GOT3 (cell line): ENCODE measurements at places on chromosomes 5 and 9.

GRCh38 chr9:21836437-21837161 lies 34.2 kb downstream of the MTAP start:
- DNase-seq = no peak

DNA sequence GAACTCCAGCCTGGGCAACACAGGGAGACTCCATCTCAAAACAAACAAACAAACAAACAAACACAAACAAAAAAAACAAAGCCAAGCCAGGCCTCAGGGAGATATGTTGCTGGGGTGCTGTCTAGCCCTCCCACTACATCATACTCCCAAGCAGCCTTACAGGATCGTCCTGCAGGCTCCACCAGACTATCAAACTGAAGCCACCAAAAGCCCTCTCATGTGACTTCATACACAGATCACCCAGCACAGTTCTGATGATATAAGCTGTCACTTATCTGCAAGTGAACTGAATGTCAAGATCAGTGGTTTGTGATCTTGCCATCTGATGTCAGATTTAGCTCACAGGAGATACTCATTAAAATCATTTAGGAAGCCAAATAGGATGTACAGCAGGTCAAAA lies 43.3 kb downstream of the WDR41 start:
- no peak for DNase-seq

DNA sequence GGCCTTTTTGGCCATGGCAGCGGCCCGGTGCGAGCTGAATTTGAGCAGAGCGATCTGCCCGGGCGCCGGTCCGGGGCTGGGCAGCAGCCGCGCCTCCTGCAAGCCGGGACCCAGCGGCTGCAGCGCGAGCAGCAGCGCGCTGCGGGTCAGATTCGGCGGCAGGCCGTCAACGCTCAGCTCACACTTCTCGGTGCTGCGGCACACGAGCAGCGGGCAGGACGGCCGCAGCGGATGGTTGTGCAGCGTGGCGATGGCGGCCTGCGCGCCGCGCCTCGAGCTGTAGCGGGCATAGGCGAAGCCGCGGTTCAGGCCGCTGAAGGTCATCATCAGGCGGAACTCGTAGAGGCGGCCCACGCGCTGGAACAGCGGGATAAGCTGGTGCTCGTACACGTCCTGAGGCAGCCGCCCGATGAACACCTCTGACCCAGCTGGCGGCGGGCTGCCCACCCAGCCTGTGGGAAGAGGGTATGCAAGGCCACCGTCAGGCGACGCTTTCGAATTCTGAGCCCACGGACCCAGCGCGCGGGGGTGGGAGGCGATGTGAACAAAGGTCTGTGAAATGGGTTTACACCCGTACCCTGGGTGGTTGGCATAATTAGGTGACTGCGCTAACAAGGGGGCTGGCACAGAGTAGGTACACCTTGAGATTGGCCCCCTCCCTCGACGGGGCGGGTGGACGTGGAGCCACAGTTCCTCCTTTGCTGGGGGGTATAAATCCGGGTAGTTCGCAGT lies 755 bp downstream of the DND1 start:
- DNase-seq = no peak

DNA sequence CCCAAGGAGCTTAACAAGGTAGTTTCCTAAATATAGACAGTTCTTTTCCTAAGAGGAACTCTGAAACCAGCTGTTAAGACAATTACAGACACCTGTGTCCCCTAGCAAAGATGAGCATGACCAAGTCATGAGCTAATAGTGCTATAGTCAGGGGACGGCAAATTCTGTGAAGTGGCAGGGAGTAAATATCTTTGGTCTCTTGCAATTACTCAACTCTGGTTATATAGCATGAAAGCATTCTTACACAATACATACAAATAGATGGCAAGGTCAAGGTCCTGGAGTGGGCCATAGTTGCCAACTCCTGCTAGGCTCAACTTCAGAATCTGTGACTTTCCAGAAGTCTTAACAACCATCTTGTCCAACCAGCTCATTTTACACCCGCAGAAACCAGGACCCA lies 103.7 kb downstream of the RFK start:
- DNase-seq = no peak

DNA sequence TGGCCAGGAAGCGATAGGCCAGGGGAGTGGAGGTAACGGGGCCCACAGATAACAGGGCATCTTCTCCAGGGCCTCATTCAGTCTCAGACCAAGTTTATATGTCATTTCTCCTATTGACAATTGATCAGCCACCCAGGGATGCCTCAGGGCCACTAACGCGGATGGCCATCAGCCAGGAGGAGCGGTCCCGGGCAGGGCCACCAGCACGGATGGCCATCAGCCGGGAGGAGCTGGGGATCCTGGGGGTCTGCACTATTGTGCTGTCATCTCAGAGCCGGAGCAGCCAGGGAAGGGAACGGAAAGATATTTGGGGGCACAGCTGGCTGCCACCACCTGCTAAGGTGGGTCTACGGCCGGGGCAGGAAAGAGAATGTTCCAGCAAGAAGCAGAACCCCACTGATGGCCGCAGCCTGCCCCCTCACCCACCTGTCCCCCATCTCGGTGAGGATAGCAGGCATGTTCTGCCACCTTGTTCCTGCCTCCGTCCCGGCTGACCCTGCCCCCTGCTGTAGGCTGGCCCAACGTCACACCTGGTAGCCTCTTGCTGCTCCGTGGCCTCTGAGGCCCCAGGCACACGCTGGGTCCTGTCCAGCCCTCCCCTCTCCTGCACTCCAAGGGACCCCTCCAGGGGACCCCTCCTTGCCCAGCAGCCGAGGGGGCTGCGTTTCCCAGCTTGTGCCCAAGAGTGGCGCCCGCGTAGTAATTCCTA lies 21.5 kb upstream of the UBAC1 start:
- no peak for DNase-seq

GRCh38 chr9:136361047-136361753 lies 2.3 kb downstream of the DNLZ start:
- no peak for DNase-seq

DNA sequence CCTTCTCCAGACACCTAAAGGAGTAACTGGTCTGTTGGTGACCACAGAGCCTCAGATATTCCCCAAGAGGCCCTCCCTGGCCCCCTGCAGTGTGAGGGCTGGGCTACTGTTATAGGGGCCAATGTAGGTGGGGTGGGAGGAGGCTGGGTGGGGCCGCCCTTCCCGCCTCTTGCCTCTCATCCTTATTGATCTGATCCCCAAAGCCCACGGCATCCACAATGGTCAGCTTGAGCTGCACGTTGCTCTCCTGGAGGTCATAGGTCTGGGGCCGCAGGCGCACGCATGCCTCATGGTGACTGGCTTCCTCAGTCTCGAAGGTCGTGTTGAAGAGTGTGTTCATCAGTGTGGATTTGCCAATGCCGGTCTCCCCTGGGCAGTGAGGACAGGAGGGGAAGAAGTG lies 13.0 kb downstream of the SEPTIN8 start:
- no peak for DNase-seq

DNA sequence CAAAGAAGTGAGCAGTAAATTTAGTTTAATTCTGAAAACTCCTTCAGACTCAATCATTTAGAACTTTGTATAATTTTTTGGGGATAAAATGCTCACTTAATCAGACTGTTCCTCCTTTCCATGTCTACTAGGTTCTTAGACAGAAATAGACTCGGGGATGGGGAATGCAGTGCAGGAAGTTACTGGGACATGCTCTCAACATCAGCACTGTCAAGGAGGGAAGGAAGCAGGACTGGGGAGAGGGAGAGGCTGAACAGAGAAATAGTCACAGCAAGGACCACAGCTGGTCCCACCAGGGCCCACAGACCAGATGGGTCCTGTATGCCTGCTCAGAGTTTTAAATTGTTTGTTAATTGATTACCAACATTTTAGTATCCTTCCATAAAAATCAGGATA lies 310.1 kb upstream of the MSX2 start:
- no peak for DNase-seq

- no peak for DNase-seq
These were observed 9.0 kb downstream of the NRARP start for GRCh38 chr9:137293094-137293481.

DNA sequence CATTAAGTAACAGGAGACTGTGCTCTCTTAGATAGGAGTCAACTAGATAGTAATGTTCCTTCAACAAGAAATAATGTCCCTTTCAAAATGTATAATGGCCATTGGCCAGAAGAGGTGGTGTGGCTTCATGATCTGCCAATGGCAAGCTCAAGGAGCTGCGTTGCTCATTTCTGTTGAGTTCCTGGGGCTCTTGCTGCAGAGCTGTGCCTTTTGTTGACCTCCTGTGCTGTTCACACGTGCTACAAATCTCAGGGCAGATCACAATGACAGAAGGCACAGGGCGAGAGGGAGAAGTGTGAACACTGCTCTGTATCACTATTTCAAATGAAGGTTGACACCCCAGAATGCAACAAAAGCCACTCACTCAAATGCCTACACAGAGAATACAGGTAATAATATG lies 16.0 kb upstream of the TBC1D2 start:
- no peak for DNase-seq

DNA sequence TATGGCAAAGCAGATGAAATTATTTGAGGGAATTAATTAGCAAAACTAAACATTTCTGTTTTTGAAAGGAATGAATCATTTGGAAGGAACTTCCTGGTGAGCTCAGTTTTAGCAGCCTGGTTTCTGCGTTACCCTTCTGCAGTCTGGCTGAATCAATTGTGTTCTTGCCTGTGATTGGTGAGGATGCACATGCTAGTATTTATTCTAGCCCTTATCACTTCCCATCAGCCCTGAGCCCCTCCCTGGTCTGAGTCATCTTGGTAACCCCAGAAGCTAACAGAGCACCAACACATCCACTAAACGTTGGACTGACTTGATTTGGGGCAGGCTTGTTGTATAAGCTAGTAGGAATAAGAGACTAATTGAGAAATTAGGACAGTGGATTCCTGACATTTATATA lies 6.6 kb downstream of the TJP2 start:
- DNase-seq = no peak

GRCh38 chr5:131268758-131269370 lies 5.0 kb downstream of the CDC42SE2 start:
- DNase-seq = no peak

- no peak for DNase-seq
These were observed 7.6 kb upstream of the CLPTM1L start for GRCh38 chr5:1352231-1353219.

GRCh38 chr9:72394066-72394465 lies 29.1 kb upstream of the ZFAND5 start:
- no peak for DNase-seq

DNA sequence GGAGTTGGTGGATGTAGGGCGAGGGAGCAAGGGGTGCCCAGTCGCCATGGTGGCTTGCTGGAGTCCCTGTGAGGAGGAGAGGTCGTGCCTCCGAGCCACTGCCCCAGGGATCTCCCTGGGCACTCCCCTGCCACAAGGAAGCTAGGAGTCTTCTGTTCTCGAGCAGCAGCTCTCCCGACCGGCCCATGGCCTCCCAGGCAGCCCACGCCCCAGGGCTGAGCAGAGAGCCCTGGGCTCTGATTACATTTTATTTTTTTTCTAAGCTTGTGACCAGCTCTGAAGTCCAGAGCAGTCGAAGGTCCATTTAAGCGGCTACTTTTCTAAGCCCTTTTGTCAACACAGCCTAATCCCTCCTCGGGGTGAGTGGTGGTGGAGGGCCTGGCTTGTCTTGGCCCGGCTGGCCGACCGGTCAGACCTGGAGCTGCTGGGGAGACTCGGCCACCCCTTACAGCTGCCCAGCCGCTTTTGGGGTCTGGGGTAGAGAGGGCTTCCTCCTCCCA lies 2.1 kb downstream of the RXRA start:
- no peak for DNase-seq

- DNase-seq = no peak
These were observed 33.4 kb upstream of the TENT2 start for GRCh38 chr5:79578876-79579275.

GRCh38 chr9:120741701-120742100 lies 27.4 kb upstream of the MEGF9 start:
- DNase-seq = no peak

- DNase-seq = no peak
These were observed 151.7 kb upstream of the MOCS2 start for GRCh38 chr5:53261245-53261644.

GRCh38 chr9:117649126-117649525 lies 55.1 kb upstream of the TLR4 start:
- no peak for DNase-seq

DNA sequence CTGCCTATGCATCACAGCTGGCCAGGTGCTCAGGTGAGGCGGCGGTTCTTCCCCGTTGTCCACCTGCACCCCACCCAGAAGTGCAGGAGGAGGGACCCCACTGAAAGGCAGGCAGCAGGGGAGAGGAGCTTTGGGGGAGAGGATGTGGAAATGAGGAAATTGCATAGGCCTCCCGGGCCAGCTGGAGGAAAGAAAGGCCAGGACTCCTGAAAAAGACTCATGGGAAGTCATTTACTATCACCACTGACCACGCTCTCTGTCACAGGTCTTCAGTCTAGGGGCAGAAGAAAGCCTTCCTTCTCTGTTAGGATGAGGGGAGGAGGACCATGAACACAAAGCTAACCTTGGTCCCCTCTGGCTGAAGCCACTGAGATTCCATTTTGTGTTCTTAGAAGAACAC lies 28.1 kb downstream of the KCNMB1 start:
- DNase-seq = no peak

- no peak for DNase-seq
These were observed 33.5 kb upstream of the EBF1 start for GRCh38 chr5:159133041-159133741.

DNA sequence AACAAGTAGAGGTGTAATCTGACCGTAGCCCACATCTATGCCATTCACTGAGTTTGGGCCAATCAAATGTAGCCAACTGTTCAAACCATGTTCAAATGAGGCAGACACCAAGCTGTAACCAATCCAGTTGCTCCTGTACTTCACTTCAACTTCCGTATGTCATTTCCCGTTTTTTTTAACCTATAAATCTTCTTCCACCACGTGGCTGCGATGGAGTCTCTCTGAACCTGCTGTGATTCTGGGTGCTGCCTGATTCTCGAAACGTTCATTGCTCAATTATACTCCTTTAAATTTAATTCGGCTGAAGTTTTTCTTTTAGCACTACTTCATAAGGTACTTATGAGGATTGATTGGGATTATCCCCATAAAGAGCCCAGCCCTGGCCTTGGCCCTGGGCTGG lies 179.7 kb downstream of the PIK3R1 start:
- no peak for DNase-seq

DNA sequence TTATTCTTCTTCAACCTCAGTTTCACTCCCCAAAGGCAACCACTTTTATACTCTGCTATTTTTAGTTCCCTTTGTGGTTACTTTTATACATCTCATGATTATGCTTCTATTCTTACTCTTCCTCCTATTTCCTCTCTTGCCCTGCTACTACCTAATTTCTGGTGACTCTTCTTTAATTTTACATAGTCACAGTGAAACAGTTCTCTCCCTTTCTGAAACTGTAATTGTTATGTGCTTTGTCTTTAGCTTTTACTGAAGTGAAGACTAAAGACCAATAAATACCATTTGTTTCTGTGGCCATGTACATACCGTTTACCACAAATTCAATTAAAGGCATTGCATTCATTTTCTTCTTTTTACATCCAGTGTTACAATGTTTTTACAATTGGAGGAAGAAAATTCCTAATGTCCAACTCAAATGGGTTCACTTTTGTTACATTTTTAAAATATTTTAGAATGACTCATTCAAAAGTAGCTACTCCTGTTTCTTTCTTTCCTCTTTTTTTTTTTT lies 410.6 kb downstream of the PSAT1 start:
- no peak for DNase-seq

GRCh38 chr9:31597977-31598376 lies 786.5 kb upstream of the ACO1 start:
- no peak for DNase-seq
